ENCODE measurements at places on chromosomes 12 and 14. TPM values are rescaled to one million over a fixed set of nuclear protein-coding genes. Genes with fewer than 3 reads are reported as not detected.

Gene TMTC2
- 54.5 TPM for total RNA-seq

Gene NEUROD4
- not detected for total RNA-seq

Gene NXPH4
- 0.18 TPM for total RNA-seq

Gene CCDC63
- not detected for total RNA-seq

Gene NOS1
- not detected for total RNA-seq

Gene SLC5A8
- not detected for total RNA-seq

Gene KCNJ8
- total RNA-seq, result 19.6 TPM

Gene ACOT6
- total RNA-seq, result not detected

Gene MYRFL
- total RNA-seq, result not detected

- no peak overlapping the region for H3K27ac ChIP-seq
- no peak overlapping the region for H3K4me3 ChIP-seq
- H3K27me3 ChIP-seq, result no peaks in the 10 kb centered on the region
- no peak for DNase-seq
- no peaks in the 10 kb centered on the region for H3K4me1 ChIP-seq
Measured at GRCh38 chr14:43169722-43170121, 1337.4 kb downstream of the FSCB start.

DNA sequence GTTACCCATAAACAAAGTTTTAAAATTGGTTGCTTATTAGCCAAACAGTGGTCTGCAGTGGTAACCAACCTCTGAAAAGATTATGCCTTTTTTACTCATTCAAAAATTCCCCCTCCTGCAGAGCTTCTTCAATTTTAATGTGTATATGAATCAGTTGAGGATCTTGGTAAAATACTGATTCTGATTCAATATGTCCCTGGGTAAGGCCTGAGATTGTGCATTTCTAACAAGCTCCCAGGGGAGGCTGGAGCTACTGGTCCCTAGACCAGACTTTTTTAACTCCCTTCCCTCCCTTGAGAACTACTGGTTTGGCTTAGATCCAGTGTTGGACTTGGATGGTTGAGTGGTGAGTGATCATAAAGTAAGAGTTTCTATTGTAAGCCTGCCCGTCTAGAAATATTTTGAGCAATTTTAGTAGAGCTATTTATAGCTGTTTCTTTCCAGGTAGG is 90.2 kb downstream of the FUT8 start:
- no peaks in the 10 kb centered on the region for H3K36me3 ChIP-seq
- H3K4me3 ChIP-seq, result no peak overlapping the region
- peaks cover 70% of the 10 kb centered on the region for H3K4me1 ChIP-seq
- no peak overlapping the region for H3K27ac ChIP-seq
- DNase-seq, result no peak

DNA sequence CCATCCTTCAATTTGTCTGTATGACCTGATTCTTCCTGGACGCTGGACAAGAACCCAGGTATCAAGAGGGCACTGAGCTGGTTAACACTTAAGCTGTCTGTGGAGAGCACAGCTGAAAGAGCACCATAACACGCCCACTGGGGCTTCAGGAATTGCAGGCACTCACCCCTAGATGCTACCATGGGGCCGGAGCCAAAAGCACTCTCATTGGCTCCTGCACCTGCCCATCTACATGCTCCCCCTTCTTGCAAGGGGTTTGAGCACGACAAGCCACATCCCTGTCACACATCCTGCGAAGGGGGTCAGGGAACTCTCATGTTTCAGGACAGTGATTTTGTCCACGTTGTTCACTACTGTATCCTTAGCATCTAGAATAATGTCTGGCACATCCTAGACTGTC is 35.1 kb upstream of the TBC1D15 start:
- H3K36me3 ChIP-seq, result no peaks in the 10 kb centered on the region
- no peak overlapping the region for H3K27ac ChIP-seq
- no peak for DNase-seq

DNA sequence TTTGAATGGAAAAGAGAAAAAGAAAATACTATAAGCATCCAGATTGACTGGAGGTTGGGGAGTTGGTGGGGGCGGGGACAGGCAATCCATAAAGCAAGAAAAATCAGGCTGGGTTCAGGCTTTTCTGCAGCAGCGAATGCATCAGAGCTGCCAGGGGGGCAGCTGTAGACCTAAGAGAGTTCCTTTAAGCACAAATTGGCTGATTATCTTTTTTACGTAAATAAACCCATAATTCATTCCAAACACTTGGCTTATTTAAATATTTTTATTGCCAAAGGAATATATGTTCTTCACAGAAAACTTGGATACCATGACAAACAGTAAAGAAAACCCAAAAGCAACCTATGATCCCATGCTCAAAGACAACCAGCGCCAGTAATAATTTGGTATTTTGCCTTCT is 10.2 kb downstream of the BDKRB2 start:
- DNase-seq, result no peak
- no peaks in the 10 kb centered on the region for H3K27me3 ChIP-seq
- H3K27ac ChIP-seq, result no peak overlapping the region
- H3K4me3 ChIP-seq, result no peak overlapping the region
- no peaks in the 10 kb centered on the region for H3K4me1 ChIP-seq
- H3K36me3 ChIP-seq, result no peaks in the 10 kb centered on the region

GRCh38 chr14:91060351-91061055 is at the start of gene RPS6KA5:
RPS6KA5 (minus strand) TSS chr14:91060641; CDS start chr14:91060434, 207 bp downstream.
- peak within 1 kb of the TSS; percentile 84 for H3K4me3 ChIP-seq
- peaks cover 23% of the 10 kb centered on the region for H3K4me1 ChIP-seq
- H3K27me3 ChIP-seq, result no peaks in the 10 kb centered on the region

GRCh38 chr12:45878630-45879255 is 111.6 kb downstream of the SCAF11 start:
- H3K4me1 ChIP-seq, result peaks cover 18% of the 10 kb centered on the region
- H3K4me3 ChIP-seq, result no peak overlapping the region
- DNase-seq, result peak; percentile 16
- H3K27ac ChIP-seq, result peak overlapping the region; percentile 44
- peaks cover 40% of the 10 kb centered on the region for H3K36me3 ChIP-seq

DNA sequence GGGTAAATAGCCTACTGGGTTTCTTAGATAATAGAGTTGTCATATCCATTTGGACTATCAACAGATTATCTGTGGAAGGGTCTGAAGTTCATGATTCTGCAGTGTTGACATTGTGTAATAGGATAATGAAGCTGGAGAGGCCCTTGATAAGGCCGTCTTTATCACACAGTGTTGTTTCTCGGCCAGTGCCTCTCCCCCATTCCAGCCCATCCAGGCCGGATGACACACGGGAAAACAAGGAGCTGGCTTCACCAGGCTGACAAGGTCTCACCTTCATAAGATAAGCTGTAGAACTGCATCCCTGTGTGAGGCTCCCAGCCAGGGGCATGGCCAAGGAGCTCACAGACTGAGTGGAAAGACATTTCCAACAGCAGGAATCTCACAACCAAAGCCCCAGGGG is 8.7 kb upstream of the EML1 start:
- DNase-seq, result peak; percentile 24
- H3K27me3 ChIP-seq, result no peaks in the 10 kb centered on the region
- no peak overlapping the region for H3K4me3 ChIP-seq
- H3K36me3 ChIP-seq, result no peaks in the 10 kb centered on the region

DNA sequence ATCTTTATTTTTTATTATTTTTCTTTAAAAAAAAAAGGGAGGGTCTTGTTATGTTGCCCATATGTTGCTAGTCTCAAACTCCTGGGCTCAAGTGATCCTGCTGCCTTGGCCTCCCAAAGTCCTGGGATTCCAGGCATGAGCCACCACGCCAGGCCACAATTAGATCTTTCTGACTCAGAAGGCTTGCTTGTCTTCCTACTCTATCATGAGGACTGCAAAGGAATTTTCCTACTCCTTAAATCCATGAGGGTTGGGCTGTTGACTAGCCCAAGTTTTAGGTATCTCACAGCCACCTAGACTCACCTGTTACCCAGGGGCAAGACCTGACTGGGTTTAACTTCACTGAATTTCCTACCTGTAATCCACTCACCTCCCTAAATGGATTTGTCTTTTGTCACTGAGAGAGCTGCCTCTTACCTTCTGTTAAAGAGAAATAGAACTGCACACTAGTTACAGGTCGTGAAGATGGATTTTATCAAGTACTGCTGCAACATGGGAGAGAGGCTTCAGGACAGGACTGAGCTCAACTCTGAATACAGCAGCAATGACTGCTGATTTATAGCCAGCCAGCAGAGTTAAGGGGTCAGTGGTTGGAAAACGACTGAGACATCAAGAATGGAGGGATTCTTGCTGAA is 72.3 kb downstream of the B4GALNT3 start:
- no peak for DNase-seq
- no peaks in the 10 kb centered on the region for H3K4me1 ChIP-seq
- no peaks in the 10 kb centered on the region for H3K36me3 ChIP-seq

DNA sequence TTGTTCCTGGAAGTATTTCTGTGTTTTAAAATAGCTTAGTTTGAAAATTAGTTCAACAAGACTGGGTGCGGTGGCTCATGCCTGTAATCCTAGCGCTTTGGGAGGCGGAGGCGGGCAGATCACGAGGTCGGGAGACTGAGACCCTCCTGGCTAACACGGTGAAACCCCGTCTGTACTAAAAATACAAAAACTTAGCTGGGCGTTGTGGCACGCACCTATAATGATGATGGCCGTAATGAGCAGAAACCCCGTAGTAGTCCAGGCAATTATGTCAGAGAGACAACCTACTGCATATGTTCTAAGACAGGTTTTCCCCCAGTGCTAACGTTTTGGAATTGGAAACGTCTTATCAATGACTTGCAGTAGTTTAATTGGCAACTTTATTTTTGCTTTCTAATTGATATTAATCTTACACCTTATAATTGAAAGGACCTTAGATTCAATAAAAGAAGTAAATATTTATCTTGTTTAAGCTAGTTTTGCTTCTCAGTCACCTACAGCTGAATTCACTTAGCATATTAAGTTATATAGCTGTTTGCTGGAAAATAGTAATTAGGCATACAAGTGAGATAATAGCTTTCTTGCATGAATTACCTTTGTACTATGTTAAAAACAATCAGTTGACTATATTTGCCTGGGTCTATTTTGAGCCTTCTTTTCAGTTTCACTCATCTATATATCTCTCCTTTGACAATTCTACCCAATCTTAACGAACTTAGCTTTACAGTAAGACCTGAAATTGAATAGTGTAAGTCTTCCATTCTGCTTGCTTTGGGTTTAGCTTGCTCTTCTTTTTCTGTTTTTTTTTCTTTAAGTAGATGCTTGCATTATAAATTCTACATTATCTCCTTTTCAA is 15.6 kb downstream of the CLECL1 start:
- no peak overlapping the region for H3K4me3 ChIP-seq
- H3K27me3 ChIP-seq, result no peaks in the 10 kb centered on the region
- no peak overlapping the region for H3K27ac ChIP-seq
- DNase-seq, result no peak

DNA sequence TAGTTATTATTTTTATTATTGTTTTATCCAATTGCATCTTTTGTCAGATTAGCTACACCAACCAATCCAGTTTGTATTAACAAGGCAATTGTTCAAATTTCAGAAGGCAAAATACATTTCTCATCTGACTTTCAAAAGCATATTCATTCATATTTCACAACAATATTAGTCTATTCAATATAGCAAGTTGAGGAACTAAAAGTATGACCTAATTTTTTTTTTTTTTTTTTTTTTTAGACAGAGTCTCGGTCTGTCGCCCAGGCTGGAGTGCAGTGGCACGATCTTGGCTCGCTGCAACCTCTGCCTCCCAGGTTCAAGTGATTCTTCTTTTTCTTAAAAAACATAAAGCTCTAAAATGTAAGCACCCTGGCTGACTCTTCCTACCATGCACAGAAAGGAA is 17.3 kb downstream of the COX14 start:
- H3K36me3 ChIP-seq, result peaks cover 94% of the 10 kb centered on the region
- H3K27ac ChIP-seq, result no peak overlapping the region
- H3K27me3 ChIP-seq, result no peaks in the 10 kb centered on the region
- no peak for DNase-seq
- H3K4me1 ChIP-seq, result no peaks in the 10 kb centered on the region

DNA sequence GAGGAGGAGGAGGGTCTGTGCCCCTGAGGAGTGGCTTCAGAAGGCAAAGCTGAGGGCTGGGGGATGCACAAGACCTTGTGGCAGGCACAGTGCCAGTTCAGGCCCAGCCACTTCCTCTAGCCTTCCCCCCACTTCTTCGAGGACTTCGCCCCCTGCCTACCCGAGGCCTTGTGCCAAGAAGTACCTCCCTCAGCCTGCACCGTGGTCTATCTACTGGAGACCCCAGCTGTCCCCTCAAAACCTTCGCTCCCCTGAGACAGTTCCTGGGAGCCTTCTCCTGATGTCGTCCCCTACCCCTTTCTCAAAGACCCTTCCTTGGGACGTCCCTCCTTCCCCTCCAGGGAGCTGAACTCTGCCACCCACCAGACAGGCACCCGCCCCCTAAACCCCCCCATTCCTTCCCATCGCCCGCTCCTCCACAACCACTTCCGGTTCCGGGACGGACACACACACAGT is 604 bp downstream of the ZNF384 start:
- peak; percentile 86 for DNase-seq
- H3K4me1 ChIP-seq, result peaks cover 30% of the 10 kb centered on the region
- peak overlapping the region; percentile 100 for H3K27ac ChIP-seq
- H3K4me3 ChIP-seq, result peak overlapping the region; percentile 89

DNA sequence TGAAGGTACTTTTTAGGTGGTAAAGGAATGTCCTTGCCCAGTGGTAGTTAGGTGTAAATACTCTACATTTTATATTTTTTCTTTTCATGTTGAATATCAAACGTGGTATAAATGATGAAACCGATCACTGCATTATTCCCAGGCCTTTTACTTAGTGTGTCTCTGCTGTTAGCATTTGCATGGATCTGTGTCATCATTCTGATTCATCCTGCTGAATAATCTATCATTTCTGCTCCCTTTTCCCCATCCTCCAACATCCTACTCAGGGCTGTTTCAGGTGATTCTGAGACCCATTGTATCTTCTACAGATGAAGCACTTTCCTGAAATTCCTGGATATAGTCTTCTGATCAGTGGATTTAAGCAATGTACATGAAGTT is 61.0 kb upstream of the PTHLH start:
- no peaks in the 10 kb centered on the region for H3K36me3 ChIP-seq
- no peaks in the 10 kb centered on the region for H3K4me1 ChIP-seq
- H3K27ac ChIP-seq, result no peak overlapping the region
- H3K27me3 ChIP-seq, result no peaks in the 10 kb centered on the region
- DNase-seq, result no peak

- no peaks in the 10 kb centered on the region for H3K4me1 ChIP-seq
- DNase-seq, result no peak
- H3K27ac ChIP-seq, result no peak overlapping the region
- H3K36me3 ChIP-seq, result no peaks in the 10 kb centered on the region
Measured at GRCh38 chr12:21573733-21574358, 30.8 kb downstream of the GYS2 start.

- no peak overlapping the region for H3K4me3 ChIP-seq
- no peaks in the 10 kb centered on the region for H3K27me3 ChIP-seq
- no peak overlapping the region for H3K27ac ChIP-seq
- no peaks in the 10 kb centered on the region for H3K4me1 ChIP-seq
- DNase-seq, result no peak
Measured at GRCh38 chr12:2616763-2617162, 178.0 kb upstream of the FKBP4 start.

DNA sequence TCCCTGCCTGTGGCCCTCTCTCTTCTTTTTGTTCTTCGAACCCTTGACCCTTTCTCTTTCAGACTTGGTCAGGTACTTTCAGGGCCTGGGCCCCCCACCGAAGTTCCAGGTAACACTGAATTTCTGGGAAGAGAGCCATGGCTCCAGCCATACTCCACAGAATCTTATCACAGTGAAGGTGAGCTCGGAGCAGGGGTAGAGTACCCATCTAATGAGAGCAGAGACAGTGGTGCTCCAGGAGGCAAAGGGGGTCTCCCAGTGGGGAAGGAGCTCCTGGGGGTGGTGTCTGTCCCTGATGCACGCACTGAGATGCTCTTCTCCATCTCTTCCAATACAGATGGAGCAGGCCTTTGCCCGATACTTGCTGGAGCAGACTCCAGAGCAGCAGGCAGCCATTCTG is 4.7 kb downstream of the IRF9 start:
- peaks cover 79% of the 10 kb centered on the region for H3K36me3 ChIP-seq
- DNase-seq, result no peak
- H3K4me3 ChIP-seq, result no peak overlapping the region
- no peaks in the 10 kb centered on the region for H3K27me3 ChIP-seq
- no peak overlapping the region for H3K27ac ChIP-seq

All from stomach (tissue), 19 donors.